Right ventricle myocardium superior (tissue), 1 donor: ENCODE measurements at places on chromosomes 1 and 21. TPM values are rescaled to one million over a fixed set of nuclear protein-coding genes. Genes with fewer than 3 reads are reported as not detected.

DNA sequence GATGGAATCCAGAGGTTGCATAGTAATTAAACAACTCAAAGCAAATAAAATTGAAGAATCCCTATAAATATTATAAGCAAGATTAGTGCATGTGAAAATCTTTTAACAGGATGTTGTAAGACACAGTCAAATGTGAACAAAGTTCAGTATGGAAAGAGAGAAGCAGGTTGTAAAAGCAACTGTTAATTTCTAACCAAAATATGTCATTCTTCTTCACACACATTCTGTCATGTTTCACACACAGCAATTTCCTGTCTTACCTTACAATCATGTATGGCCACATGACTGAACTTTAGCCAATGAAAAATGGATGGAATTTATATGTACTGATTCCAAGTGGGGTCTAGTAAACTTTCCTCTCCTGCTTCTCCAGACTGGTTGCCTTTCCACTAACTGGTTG, 527.7 kb upstream of the TMPRSS15 start:
- DNase-seq = no peak

- DNase-seq = no peak
Observed at GRCh38 chr1:174785510-174785909, 214.2 kb upstream of the CACYBP start.

- DNase-seq = no peak
Observed at GRCh38 chr1:8712413-8713231, 104.8 kb downstream of the RERE start.

- no peak for DNase-seq
Observed at GRCh38 chr1:192524223-192524622, 51.4 kb upstream of the RGS1 start.

DNA sequence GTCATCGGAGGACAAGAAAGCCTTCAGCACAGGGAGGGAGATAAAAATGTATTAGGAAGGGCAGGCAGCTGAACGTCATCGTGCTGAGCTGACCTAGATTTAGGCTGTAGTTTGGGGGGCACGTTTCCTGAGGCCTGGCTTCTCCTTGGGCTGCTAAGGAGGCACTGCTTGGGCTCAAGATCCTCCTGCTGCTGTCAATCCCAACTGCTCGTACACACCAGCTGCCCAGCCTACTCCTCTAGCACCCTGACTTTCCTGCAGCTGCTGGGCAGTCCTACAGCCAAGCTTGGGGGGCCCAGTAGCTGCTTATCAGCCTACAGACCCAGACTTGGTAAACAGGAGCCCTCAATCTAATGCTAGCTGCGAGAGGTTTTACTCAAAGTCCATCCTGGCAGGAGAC, 6.2 kb downstream of the TMEM35B start:
- no peak for DNase-seq

DNA sequence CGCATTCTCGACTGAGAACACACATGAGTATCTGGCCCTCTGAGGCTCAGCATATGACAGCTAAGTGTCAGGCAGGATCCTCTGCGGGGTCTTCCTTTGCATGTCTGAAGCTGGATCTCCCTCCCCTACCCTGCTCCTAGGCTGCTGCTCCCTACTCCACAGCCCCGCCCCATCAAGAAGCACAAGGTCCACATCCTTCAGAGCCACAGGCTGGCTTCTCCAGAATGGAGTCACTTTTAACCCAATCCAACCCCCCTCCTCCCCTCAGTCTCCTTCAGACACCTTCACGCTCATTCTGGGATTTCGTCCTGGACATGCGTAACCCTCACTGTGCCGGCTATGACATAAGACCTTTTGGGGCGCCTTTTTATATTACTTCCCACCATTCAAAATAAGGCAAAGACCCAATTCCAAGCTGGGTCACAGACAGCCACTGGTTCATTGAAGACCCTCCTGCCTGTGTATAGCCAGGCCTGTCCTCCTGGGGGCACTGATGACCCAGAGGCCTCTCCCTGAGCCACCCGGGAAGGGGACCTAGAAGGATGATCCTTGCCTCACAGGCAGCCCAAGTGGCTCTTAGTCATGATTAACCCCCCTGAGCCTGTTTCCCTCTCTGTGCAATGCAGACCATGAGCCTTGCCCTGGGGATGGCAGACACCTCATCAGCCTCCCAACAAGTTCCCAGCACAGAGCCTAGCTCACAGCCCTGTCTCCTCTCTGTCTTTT, 4.7 kb downstream of the ADGRB2 start:
- DNase-seq = no peak

- DNase-seq = no peak
Observed at GRCh38 chr21:36163750-36164741, 7.4 kb downstream of the DOP1B start.

DNA sequence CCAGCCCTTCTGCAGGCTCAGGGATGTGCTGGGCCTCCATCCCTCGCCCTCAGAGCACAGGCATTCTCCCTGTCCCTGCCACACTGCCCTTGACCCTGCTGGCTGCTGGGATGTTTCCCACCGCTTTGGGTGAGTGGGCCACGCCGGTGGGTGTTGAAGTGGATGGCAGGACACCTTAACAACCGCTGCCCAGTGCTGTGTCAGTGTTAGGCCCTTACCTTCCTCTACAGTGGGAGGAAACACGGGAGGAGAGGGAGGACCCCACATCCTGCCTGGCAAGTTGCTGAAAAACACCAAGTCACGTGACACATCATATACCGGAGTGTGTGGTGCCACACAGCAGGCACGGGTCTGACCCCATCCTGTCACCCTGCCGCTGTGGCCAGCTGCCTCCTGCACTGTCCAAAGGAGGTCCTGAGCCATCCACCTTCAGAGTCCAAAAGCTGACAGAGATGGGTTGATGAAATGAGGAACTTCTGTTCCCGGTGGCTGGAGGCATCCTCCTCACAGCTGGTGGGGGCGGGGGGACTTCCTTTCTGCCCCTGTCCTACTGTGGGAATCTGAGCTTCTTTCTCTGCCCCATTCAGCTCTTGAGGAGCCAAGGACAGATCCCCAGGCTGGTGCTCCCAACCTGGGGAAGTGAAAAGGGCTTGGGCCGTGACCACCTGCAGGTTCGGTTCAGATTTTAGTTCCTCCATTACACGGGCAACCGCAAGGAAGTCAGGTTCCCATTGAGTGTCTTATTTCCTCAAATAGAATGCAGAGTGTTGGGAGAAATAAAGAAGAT, 3.2 kb upstream of the THEMIS2 start:
- DNase-seq = peak; percentile 56

GRCh38 chr1:115337633-115338456, at the start of gene NGF:
TSS of gene NGF (minus strand) at chr1:115338249. CDS start at chr1:115286795, 51,454 bp downstream.
- DNase-seq = peak; percentile 75

DNA sequence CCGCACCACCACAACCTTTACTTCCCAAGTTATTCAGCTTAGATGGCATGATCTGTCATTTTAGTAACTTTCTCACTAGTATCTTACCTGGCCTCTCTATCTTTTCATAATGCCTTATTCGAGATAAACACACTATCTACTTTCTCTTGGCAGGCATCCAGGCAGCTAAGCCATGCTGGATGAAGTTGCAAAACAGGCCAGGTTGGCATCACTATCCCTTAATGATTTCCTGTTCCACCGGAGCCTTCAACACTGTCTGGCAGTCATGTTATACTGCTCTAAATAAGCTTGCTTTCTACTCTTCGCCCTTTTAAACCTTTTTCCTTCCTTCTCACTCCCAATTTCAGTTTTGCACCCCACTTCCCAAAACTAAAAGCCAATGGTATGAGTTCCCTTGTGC, 12.0 kb upstream of the KCNH1 start:
- no peak for DNase-seq

- no peak for DNase-seq
Observed at GRCh38 chr1:44655609-44656008, 18.7 kb downstream of the TMEM53 start.

GRCh38 chr1:68202239-68202832, 30.0 kb downstream of the WLS start:
- no peak for DNase-seq

- no peak for DNase-seq
Observed at GRCh38 chr21:26077521-26077920, 93.0 kb downstream of the APP start.

DNA sequence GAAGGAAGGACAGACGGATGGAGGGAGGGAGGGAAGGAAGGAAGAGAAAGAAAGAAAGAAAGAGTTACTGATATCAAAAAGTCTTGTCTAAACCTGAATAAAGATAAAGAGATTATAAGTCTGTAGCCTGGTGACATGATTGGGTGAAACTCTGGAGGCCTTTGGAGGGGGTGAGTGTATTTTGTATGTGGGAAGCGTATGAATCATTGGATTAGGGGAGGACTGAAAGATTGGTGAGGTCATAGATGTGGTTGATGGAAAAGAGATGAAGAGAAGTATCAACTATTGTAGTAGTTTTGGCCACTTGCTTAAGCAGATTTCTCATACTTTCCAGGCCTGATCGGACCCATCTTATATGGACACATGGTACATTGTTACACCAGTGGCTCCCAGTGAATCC, 11.5 kb upstream of the KCNJ6 start:
- DNase-seq = no peak

GRCh38 chr1:116753312-116753711, 918 bp upstream of the CD2 start:
- no peak for DNase-seq

GRCh38 chr1:99476058-99476457, 169.9 kb upstream of the PALMD start:
- DNase-seq = no peak

GRCh38 chr1:104933846-104934245, 1184.1 kb downstream of the AMY1C start:
- DNase-seq = no peak

DNA sequence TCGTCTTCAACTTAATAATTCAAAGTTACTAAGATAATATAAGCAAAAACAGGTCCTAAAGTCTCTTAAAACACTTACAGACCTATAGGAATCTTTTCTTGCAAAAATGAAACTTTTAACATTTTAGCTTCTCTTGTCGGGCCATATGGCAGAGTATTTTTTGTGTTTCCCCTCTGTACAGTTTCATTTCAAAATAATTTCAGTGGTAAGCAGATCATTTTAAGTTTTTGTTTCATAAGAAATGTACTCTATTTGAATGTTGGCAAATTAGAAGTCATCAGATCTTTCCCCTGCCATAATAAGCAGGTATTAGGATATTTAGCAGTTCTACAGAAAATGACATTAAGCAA, 37.9 kb downstream of the RGL1 start:
- DNase-seq = no peak

C8A gene
- not detected for total RNA-seq

MPZ gene
- total RNA-seq = 4.8 TPM

C1orf115 gene
- total RNA-seq = 21.0 TPM

LCE2D gene
- not detected for total RNA-seq

CLCA1 gene
- total RNA-seq = not detected

OPTC gene
- total RNA-seq = not detected

PLA2G2A gene
- total RNA-seq = 154 TPM

VWA1 gene
- total RNA-seq = 17.1 TPM
